ENCODE measurements at places on chromosomes 3 and 15.

- DNase-seq = no peak
These were observed 289.5 kb downstream of the NEK10 start for GRCh38 chr3:27079427-27080257.

DNA sequence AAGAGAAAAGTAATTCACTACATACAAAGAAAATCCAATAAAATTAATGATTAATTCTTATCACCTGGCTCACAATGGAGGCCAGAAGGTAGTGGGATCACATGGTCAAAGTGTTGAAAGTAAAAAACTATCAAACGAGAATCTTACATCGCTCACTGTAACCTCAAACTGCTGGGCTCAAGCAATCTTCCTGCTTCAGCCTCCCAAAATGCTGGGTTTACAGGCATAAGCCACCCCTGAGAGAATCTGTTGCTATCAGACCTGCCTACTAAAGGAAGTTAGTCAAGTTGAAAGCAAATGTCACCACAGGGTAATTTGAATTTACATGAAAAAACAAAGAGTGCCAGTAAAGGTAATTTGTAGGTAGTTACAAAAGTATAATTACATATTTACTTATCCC is 103.3 kb downstream of the PCCB start:
- no peak for DNase-seq

DNA sequence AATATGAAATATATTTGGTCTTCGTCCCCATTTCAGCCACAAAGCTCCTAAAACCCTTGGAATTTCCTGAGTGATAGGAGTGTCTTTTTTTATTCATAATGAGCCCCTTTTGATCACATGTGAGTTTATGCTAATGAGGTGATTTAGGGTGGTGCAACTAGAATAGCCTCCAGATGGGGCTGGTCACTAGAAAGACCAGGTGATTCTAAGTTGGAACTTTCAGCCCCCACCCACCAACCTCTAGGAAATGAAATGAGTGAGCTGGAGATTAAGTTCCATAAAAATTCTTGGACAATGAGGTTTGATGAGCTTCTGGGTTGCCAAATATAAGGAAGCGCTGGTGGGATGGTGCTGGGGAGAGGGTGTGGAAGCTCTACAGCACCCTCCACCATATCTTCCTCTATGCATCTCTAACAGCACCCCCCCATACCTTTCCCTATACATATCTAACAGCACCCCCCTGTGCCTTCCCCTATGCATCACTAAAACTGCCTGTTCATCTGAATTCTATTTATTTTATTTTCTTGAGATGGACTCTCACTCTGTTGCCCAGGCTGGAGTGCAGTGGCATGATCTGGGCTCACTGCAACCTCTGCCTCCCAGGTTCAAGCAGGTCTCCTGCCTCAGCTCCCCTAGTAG is 2.1 kb upstream of the SMCO1 start:
- no peak for DNase-seq

GRCh38 chr3:38722781-38723568 is 73.5 kb upstream of the SCN5A start:
- no peak for DNase-seq

GRCh38 chr3:29141197-29141917 is 139.5 kb upstream of the RBMS3 start:
- no peak for DNase-seq

DNA sequence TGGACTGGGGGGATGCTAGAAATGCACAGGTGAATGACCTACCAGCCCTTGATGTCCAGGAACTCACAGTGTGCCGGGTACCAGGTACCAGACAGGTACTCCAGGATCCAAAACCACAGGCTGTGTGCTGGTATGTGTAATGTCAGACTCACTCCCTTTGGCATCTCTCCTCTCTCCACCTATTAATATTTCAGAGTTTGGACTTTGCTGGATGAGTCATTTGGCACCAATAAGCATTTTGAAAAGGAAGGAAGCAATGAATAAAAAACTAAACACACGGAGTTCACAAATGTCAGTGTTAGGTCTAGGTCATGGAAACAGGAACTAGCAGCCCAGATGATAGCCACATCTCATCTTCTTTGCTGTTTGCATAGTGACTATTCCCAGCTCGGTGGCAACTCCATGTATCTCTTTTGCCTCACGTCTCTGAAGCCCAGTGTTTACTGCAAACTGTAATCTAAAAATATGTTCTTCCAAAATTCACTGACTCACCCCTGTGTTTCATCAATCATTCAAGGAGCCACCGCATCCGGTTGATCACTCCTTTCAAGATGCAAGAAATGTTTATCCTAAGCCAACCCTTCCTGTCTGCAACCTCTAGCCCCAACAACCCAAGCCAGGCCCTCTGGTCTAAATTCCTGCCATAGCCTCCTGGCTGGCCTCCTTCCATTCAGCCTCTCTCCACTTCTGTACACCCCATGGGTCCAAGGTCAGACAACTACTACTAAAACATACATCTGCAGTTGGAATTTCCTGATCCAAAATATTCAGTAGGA is 8.4 kb downstream of the ITGB5 start:
- no peak for DNase-seq

DNA sequence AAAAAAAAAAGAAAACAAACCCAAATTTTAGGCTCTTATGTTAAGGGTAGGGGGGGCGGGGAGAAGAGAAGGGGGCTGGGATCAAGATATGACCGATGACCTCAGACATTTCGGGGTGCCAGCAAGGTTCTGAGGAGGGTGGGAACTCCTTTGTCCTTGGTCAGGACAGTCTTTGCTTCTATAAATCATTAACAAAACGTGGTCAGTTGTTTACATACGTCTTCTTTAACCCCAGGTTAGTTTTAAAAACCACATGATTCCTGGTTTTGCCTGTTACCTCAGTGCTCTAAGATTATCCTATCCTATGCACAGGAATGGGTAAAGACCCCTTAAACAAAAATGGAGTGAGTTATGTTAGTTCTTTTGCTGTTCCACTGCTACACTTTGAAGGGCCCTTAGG is 285.5 kb downstream of the GABRG3 start:
- DNase-seq = no peak

- DNase-seq = no peak
These were observed 27.2 kb downstream of the ETV5 start for GRCh38 chr3:186081678-186082077.

GRCh38 chr3:127525373-127525772 is 65.2 kb downstream of the TPRA1 start:
- no peak for DNase-seq

DNA sequence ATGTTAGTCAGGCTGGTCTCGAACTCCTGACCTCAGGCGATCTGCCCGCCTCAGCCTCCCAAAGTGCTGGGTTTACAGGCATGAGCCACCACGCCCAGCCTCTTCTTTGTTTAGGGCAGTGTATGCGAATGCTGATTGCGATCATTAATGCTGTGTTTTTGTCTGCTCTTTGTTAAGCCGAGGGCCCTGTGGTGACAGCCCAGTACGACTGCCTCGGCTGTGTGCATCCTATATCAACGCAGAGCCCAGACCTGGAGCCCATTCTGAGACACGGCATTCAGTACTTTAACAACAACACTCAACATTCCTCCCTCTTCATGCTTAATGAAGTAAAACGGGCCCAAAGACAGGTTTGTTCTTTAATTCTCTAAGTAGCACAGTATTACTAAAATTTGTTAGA is 7.8 kb downstream of the KNG1 start:
- no peak for DNase-seq

DNA sequence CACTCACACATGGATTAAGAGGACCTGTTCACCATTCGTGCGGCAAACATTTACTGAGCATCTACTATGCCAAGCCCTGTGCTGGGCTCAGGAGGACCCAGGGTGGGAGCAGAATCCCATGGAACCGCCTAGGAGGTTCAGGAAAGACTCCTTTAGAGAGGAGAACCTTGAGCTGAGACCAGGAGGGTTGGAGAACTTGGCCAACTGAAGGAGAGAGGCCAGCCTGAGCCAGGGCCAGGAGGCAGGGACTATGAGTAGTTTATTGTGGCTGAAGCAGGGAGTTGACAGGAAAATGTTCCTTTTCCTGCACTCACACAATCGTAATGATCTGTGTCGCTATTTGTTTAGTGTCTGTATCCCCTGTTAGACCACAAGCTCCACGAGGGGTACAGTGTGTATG is 71.3 kb downstream of the SLC30A4 start:
- no peak for DNase-seq

DNA sequence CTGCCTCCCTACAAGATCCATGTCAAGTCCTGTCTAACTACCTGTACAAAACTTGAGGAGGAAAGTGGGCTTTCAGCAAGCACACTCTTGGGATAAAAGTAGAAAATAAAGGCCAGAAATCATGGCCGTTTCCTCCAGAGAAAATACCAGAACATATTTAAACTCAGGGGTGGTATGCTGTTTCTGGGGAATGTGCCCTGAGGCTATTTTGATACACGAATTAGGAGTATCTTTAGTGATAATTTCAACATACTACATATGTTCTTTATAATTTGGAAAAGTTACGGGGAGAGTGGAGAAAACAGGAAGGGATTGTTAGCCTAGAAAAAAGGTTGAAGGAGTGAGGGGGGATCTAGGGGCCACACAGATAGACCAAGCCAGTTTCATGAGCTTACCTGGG is 18.7 kb upstream of the PDCD6IP start:
- no peak for DNase-seq

DNA sequence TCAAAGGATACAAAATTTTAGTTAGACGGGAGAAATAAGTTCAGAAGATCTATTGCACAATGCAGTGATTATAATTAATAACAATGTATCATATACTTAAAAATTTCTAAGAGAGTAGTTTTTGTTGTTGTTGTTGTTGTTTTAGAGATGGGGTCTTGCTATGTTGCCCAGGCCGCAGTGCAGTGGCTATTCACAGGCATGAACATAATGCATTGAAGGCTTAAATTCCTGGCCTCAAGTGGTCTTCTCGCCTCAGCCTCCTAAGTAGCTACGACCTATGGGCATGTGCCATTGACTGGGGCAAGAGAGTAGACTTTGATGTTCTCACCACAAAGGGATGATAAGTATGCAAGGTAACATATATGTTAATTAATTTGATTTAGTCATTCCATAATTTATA is 7.5 kb downstream of the STRIT1 start:
- no peak for DNase-seq

DNA sequence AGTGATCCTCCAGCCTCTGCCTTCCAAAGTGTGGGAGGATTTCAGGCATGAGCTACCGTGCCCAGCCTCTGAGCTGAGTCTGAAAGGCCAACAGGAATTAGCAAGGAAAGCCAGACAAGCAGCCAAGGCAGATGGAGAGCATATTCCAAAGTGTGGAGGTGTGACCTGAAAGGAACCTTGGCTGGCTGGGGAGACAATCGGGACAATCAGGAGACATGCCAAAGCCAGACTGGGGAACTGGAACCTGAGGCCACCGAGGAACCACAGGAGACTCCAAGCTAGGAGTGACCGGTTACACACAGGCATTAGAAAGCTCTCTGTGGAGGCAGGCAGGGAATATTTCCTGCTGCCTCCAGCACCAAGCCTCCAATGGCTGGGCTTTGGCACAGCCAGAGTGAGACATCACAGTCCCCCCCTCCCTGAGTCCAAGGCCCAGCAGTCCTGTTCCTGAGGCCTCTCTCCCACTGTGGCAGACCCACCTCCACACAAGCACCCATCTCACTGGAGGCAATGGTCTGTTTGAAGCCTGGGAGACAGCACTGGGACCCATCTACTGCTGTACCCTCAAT is 4.5 kb upstream of the C15orf39 start:
- DNase-seq = no peak

- no peak for DNase-seq
These were observed 57.3 kb upstream of the OSTN start for GRCh38 chr3:191141728-191142127.

Measured in neural progenitor cell (in vitro differentiated cells).